Thyroid gland (tissue), 4 donors: ENCODE measurements at places on chromosomes 4 and X.

GRCh38 chr4:26238778-26239679 is 81.8 kb upstream of the RBPJ start:
- DNase-seq: no peak

- DNase-seq: no peak
Observed at GRCh38 chr4:138275216-138275615, 33.1 kb upstream of the SLC7A11 start.

- DNase-seq: no peak
Observed at GRCh38 chrX:49164589-49165360, 2.2 kb downstream of the MAGIX start.

GRCh38 chr4:6530301-6530700 is 44.7 kb upstream of the MAN2B2 start:
- no peak for DNase-seq

- no peak for DNase-seq
Observed at GRCh38 chr4:53015681-53016080, 153.6 kb downstream of the RASL11B start.

DNA sequence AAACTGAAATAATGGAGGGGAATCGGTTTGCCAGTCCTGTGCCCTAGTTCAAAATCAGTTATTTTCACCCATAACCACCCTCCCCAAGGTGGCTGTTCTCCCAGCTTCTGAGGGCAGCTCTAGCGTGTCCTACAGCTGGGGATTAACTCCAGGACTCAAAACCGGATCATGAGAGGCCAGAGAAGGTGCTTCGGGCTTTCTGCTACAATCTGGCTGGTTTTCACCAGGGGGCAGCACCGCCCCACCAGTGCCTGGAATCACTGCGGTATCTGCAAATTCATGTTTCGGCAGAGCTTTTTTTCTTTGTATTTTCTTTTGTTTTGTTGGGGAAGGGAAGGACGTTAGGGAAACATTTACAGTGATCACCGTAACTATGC is 28.4 kb downstream of the PDHA1 start:
- peak; percentile 74 for DNase-seq

- DNase-seq: no peak
Observed at GRCh38 chr4:174406383-174406782, 115.9 kb downstream of the HPGD start.

DNA sequence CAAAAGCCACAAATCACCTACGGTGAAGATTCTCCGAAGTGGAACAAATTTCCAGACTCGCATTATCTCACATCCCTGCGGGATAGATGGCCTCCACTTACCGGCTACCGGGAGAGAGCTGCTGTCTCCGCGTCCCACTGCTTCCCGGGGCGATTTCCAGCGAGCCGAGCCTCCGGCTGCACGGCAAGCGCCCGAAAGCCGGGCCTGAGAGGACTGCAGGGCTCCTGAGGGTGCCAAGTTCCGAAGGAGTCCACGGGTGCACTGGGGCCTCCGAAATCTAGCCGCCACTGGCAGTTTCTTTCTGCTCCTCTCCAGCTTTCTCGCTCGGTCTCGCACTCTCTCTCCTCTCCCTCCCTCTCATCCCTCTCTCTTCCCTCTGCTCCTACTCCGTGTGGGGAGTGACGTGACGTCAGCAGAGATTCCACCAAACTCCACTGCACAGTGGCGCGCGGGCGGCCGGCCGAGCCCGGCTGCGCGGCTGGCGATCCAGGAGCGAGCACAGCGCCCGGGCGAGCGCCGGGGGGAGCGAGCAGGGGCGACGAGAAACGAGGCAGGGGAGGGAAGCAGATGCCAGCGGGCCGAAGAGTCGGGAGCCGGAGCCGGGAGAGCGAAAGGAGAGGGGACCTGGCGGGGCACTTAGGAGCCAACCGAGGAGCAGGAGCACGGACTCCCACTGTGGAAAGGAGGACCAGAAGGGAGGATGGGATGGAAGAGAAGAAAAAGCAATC is 14.0 kb upstream of the PITX2 start:
- no peak for DNase-seq

GRCh38 chr4:16386711-16387320 is 160.5 kb upstream of the TAPT1 start:
- DNase-seq: no peak

DNA sequence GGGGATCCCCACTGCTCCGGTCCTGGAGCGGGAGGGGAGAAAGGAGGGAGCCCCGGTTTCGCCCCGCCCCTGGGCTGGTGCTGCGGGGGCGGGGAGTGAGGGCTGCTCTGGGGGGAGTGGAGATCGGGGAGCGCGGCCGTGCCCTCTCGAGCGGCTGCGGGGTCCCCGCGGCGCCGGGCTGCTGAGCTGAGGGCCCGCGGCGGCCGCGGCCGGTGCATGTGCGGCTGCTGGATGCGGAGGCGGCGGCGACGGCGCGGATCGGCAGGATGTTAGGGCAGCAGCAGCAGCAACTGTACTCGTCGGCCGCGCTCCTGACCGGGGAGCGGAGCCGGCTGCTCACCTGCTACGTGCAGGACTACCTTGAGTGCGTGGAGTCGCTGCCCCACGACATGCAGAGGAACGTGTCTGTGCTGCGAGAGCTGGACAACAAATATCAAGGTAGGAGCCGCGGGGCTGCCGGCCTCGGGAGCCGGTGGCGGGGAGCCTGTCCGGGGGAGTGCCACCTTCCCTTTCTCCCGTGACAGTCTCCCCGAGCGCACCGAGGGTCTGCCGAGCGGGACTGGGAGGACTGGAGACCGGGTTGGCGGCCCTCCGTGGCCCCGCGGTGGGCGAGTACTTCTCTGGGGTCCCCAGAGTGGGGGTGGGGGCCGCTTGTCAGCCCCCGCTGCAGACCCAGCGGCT is at the start of gene ING2:
ING2 (plus strand) TSS at position 129 of the 681 bp plus-strand sequence; CDS start at position 267, 138 bp downstream.
- no peak for DNase-seq

- no peak for DNase-seq
Observed at GRCh38 chr4:752196-752861, 46.7 kb downstream of the PCGF3 start.

GRCh38 chr4:168871632-168872031 is 138.4 kb downstream of the CBR4 start:
- DNase-seq: no peak

- DNase-seq: no peak
Observed at GRCh38 chr4:107711831-107712230, 8.2 kb downstream of the PAPSS1 start.

DNA sequence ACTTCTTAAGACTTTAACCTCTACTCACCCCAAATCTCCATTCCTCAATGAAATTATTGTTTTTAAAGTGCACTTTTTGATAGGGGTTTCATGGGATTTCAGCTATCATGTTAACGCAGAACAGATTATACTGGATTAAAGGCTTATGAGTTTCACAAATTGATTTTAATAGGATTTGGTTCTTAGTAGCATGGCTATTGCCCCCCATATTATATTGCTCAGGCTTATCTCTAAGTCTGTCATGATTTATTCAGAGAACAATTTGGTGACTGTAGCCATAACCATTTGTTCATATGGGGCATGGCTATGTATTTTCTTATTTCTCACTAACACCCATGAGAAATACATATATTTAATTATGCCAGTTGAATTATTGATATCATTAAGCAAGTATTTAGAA is 57.0 kb downstream of the MND1 start:
- no peak for DNase-seq

GRCh38 chr4:24236120-24236519 is 346.3 kb upstream of the PPARGC1A start:
- no peak for DNase-seq
